ENCODE measurements at places on chromosomes 4 and X.

GRCh38 chr4:77959566-77960338, 97.1 kb downstream of the MRPL1 start:
- no peak for DNase-seq

DNA sequence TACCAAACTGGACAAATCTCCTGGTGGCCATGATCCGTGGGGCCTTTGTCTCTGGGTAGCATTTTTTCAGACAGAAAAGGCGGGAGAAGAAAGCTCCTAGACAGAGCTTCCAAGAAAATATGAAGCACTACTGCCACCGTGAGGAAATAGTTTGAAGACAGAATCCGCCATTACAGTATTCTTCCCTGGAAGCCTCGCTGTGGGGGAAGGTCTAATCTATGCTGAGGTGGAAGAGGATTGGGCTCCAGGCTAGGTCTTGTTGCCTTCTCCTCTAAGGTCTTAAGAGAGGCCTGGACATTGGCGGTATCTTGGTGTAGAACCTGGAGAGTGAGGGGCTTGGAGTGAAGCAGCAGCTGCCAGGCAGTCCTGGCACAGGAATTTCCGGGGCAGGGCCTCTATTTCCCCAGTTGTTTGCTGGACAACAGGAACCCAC, 218.9 kb downstream of the OR13H1 start:
- no peak for DNase-seq

GRCh38 chr4:157141976-157142375, 66.0 kb downstream of the GLRB start:
- no peak for DNase-seq

- DNase-seq: no peak
Observed at GRCh38 chrX:38220024-38220414, 652 bp downstream of the SRPX start.

DNA sequence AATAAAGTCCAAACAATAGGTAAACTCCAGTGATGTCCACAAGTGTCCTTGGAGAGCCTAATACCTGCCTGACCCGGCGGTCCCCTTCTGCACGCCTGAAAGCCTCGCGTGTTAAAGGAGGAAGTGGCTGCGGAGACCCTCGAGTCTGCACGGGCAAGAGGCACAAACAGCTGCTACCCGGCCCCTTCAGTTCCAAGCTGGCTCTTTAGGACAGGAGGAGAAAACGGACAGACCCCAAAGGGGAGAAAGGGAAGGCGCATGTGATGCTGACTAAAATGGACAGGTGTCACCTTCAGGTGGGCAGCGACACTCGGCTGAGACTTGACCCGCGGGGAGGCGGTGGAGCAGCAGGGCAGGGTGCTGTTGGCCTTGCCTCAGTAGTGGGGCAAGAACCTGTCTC, 102.7 kb upstream of the TENM3 start:
- DNase-seq: no peak

DNA sequence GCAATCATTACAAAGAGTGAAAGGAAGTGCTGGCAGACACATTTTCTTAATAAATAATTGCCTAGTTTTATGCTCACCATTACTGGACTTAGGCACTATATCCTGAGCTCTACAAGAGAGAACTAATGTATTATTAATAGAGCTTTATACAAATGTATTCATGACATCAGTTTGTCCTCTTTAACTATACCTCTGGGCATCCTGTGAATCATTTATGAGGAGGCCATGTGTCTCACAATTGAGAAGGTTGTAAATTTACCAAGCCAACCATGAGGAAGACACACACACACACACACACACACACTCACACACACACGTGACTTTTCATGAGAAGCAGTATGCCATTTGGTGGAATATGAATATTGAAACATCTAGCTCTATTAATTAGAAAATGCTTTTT, 728.2 kb downstream of the ARAP2 start:
- DNase-seq: no peak
